ENCODE measurements at places on chromosomes 13 and 19.

DNA sequence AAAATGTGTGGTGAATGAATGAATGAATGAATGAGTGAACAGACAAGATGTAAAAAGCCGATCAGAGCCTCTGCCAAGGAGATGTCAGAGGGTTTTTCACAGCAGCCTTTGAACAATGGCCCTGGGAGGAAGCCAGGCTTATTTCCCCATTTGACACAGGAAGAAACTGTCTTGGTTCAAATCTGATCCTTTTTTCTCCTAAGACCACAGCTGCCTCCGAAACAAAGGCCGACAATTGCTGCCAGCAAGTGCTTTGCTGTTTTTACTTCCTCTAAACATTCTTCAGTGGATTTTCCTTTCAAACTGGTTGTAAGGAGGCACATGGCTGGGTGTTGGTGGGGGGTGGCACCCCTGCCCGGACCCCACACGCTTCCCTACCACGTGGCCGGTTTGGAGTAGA, 44.2 kb upstream of the HOMER3 start:
- no peak for DNase-seq

DNA sequence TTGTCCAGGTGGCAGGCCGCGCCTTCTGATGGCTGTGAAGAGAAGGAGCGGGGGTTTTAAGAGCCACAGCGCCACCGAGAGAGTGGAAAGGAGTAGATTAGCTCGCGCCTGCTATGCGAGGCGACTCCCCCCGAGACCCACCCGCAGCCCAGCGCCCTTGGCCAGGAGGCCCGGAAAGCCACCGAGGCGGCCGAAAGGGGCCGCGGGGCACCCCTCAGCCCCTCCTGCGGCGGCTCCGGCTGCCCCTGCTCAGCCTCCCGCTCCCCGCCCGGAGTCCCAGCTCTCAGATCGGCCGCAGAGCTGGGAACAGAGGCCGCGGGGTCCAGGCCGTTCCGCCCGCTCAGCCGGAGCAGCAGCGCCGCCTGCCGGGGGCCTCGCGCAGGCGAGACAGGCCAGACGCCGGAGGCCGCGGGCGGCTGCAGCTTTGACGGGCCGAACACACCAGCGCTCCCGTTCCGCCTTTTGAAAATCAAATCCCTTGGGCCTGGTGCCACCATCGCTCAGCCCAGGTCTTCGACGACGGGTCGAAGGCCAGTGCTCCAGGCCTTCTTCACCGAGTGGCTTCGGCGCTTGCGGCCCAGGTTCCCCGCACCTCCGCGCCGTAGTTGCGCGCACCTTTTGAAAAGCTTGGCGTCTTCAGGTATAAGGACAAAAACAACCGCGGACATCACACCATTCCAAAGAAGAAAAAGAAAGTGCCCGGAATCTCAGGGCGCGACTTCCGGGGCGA, 15.3 kb downstream of the CDX2 start:
- peak; percentile 3 for DNase-seq

- peak; percentile 58 for DNase-seq
Measured at GRCh38 chr19:21474671-21475181, 30.7 kb upstream of the ZNF429 start.

GRCh38 chr13:106561551-106562170, 6.3 kb downstream of the ARGLU1 start:
- no peak for DNase-seq

DNA sequence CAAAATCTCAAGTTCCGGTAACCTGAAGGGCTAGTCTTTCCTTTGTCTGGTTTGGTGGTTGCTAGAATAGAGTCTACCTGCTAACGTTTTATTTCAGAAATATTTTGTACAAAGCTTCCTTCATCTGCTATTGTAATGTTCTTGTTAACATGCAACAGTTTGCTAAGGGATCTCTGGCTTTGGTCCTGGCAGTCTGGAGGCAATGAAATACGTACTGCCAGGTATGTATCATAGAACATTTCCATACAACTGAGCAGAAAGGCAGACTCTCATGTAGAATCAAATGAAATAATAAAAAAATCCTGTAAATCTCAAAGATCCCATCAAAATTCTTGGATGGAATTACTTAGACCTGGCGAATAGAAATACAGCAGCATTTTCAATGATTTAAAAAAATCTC, 8.8 kb upstream of the CSNK1A1L start:
- DNase-seq, result no peak

- no peak for DNase-seq
Measured at GRCh38 chr13:36913463-36913862, 6.6 kb downstream of the SMAD9 start.

- DNase-seq, result no peak
Measured at GRCh38 chr19:43316591-43317319, 36.7 kb upstream of the CD177 start.

GRCh38 chr13:110108348-110109139, 198.4 kb downstream of the COL4A1 start:
- DNase-seq, result no peak

- DNase-seq, result no peak
Measured at GRCh38 chr13:72875233-72875632, 93.3 kb downstream of the PIBF1 start.

GRCh38 chr13:109747524-109747923, 38.9 kb downstream of the IRS2 start:
- DNase-seq, result no peak

- DNase-seq, result no peak
Measured at GRCh38 chr19:39193803-39194202, 3.0 kb upstream of the NCCRP1 start.

DNA sequence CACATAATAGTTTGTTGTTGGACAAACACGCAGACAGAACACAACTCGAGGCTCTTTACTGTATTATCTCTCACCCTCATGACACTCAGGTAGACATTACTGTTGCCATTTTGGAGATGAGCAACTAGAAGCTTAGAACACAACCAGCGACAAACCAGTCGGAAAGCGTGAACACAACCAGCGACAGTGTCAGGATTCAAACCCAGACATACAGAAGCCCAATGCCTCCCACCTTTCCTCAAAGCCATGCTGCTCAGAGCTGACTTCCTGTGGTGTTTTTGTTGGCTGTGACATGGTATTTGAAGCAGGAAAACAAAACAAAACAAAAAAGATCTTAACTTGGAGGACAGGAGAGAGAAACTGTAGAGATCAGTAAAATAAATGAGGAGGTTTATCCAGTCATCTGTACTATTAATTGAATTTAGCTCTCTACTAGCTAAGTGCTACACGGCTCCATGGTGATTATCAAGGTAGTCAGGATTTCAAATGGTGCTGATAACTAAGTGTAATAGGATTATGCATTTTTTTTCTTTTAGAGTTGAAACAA, 92.1 kb downstream of the STARD13 start:
- no peak for DNase-seq

DNA sequence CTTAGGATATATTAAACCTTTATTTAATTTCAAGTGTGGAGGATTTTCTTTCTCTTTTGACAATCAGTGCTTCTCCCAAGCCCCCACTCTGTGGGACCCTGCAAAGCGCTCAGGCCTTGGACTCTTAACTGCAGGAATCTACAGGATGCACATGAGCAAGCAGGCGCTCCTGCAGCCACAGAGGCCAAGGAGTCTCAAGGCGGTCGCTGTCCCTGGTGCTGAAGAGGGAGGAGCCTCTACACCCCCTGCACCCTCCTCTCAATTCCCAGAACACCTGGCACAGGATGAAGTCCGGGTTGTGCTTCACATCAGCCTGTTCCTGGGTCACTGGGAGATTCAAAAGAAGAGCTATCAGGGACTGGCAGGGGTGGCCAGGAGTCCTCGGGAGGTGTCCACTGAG, 13.5 kb downstream of the OR10H4 start:
- DNase-seq, result no peak

DNA sequence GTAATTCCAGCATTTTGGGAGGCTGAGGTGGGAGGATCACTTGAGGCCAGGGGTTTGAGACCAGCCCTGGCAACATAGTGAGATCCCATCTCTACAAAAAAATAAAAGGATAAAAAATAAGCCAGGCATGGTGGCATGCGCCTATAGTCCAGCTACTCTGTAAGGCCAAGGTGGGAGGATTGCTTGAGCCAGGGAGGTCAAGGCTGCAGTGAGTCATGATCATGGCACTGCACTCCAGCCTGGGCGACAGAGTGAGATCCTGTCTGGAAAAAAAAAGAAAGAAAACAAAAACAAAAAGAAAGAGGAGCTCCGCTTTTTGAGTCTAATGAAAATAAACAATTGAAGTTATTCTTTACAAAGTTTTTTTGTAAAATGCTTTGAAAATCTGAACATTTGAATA, 326.2 kb downstream of the GPC5 start:
- DNase-seq, result no peak

DNA sequence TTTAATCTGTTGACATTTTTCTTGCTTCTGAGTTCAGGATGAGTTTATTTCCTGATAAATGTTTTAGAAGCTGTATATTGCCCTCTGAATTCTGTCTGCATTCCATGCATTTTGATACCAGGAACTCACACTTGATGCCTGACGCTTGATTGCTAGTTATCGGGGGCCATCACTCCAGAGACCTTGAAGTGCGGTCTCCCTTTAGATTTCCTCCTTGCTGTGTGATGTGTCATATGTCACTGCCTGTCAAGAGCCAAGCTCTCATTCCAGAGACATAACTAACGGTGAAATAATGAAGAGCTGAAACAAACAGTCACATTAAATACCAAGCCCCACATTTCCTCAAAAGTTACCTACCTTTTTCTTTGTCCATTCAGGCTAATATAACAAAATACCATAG, 155.5 kb downstream of the TNFSF13B start:
- DNase-seq, result no peak

GRCh38 chr19:33510462-33511194, 11.0 kb downstream of the PEPD start:
- DNase-seq, result no peak

DNA sequence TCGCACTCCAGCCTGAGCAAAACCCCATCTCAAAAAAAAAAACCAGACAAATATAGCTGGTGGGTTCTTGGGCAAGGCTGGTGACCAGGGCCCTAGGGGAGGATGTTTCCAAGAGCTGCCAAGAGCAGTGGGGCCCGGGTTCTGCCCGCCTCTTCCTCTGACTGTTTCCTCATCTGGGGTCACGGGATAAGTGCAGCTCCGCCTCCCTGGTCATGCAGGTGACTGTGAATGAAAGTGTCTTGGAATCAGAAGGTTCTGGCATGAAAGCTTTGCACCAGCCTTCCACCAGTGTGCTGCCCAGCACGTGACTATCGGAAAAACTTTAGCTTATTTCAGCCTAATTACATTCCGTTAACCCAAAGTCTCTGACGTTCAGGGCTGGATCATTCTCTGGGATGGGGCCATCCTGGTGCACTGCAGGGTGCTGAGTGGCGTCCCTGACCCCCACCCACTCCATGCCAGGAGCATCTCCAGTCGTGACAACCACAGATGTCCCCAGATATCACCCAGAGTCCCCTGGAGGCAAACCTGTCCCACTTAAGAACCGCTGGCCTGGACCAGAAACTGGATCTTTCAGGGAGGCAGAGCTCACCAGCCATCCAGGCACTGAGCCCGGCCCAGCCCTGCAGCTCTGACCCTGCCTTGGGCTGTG, 85.6 kb downstream of the GNG7 start:
- DNase-seq, result no peak

DNA sequence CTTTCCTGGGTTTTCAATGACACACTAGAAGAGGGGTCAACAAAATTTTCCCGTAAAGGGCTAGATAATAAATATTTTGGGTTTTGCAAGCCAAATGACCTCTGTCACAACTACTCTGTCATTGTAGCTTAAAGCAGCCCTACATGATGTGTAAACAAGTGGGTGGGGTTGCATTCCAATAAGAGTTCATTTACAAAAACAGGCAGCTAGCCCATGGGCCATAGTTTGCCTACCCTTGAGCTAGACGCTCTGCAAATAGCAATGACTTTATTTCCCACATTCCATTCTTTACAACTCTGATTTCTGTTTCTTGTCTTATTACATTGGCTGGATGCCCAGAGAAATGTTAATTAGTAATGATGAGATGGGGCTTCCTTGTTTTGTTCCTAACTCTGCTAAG, 76.0 kb downstream of the ZNF557 start:
- no peak for DNase-seq

DNA sequence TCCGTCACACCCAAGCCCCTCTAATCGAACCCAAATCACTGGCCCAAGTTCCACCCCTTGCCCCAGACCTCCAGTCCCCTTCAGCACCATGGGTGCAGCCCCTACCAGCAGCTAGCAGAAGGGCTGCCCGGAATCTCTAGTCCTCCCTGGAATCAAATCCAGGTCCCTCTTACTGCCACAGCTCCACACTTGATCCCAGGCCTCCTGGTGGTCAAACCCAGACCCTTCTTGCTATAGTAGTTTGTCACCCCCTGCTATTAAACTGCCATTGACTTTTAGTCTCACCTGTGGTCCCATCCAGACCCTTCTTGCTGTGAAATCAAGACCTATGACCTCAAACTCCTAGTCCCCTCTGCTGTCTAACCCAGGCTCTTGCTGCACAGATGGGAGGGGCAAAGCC, 8.7 kb downstream of the HIPK4 start:
- no peak for DNase-seq

GRCh38 chr19:28948026-28948425, 264.9 kb downstream of the UQCRFS1 start:
- no peak for DNase-seq

DNA sequence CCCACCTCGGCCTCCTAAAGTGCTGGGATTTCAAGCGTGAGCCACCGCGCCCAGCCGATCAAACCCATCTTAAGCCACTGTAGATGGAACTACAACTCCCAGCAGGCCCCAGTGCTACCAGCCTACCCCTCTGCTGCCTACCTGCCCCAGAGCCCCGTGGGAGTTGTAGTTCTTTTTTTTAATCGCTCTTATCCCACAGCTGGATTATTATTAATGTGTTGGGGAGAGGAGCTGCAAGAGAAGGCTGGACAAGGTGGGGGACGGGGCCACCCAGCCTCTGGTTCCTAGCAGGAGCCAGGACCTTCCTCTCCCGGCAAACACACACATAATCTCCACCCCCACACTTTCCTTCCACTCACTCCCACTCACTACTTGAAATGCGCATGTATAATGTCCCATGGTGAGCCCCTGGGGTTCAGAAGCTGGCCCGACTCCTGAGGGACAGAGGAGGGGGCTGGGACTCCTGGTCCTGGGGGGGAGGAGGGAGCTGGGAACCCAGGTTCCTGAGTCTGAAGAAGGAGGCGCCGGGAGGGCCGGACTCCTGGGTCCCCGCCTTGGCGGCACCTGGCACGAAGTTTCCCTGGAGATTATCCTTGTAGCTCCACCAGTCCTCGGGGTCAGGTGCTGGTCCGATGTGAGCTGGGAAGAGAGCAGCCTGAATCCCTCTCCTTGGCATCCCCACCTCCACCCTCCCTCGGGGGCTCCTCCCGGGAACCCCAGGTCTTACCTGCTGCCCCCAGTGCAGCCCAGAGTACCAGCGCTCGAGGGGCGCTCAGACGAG, 958 bp downstream of the CA11 start:
- DNase-seq, result peak; percentile 77

GRCh38 chr13:70432276-70432805, 324.1 kb upstream of the KLHL1 start:
- DNase-seq, result no peak

GRCh38 chr19:21221693-21222092, 79.9 kb downstream of the ZNF431 start:
- DNase-seq, result no peak

GRCh38 chr13:113411216-113412023, 41.9 kb downstream of the ADPRHL1 start:
- DNase-seq, result no peak

GRCh38 chr19:2255982-2256685, at the start of gene JSRP1:
Gene JSRP1 (minus strand): TSS chr19:2256417. CDS start chr19:2255314, 1,103 bp downstream.
- DNase-seq, result no peak

- peak; percentile 9 for DNase-seq
Measured at GRCh38 chr13:102571075-102571474, 25.7 kb upstream of the TPP2 start.

GRCh38 chr19:10826231-10826630, 9.8 kb downstream of the TMED1 start:
- no peak for DNase-seq

GRCh38 chr19:13401388-13401787, 104.9 kb downstream of the CACNA1A start:
- no peak for DNase-seq

- DNase-seq, result no peak
Measured at GRCh38 chr19:28067882-28068281, 1145.1 kb downstream of the UQCRFS1 start.

Data from NCI-H2227 treated with DMSO at 0.1 percent for 48 hours (cell line).